ENCODE measurements at places on chromosomes 2 and 18. TPM values are rescaled to one million over a fixed set of nuclear protein-coding genes. Genes with fewer than 3 reads are reported as not detected.

Gene PROKR1
- total RNA-seq = not detected

Gene CGREF1
- not detected for total RNA-seq

- DNase-seq = no peak
Measured at GRCh38 chr18:23682472-23682871, 6.8 kb upstream of the LAMA3 start.

DNA sequence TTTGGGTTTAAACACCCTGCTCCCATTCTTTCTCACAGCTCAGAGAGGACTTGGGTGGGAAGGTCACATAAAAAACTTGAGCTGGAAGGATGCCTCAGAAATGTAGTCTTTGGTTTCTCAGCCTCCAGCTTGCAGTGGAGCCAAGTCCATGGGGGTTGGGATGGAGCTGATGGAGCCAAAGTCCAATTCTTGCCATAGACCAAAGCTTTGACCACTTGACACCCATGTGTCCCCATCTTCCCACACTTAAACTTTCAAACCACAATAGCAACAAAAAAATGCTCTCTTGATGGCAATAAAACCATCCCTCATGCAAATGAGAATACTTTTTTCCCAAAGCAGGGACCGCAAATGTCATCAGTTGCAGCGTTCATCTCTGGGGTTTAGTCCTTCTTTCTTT is 14.7 kb upstream of the DAW1 start:
- no peak for DNase-seq

- no peak for DNase-seq
Measured at GRCh38 chr2:105674859-105675541, 69.7 kb upstream of the NCK2 start.

DNA sequence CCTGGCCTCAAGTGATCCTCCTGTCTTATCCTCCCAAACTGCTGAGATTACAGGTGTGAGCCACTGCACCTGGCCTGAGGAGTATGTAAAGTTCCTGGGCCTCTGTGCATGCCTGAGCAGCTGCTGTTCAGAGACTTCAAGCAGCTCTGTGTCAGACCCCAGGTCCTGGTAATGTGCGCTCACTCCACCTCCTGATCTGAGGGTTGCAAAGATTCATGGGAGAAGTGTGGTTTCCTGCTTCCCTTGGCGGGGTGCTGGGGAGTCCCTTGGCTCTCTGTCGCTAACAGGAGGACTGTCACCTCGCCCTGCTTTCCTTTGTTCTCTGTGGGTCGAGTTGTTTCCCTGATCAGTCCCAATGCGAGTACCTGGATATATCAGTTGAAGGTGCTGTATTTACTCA is 8.6 kb upstream of the IL36A start:
- no peak for DNase-seq

DNA sequence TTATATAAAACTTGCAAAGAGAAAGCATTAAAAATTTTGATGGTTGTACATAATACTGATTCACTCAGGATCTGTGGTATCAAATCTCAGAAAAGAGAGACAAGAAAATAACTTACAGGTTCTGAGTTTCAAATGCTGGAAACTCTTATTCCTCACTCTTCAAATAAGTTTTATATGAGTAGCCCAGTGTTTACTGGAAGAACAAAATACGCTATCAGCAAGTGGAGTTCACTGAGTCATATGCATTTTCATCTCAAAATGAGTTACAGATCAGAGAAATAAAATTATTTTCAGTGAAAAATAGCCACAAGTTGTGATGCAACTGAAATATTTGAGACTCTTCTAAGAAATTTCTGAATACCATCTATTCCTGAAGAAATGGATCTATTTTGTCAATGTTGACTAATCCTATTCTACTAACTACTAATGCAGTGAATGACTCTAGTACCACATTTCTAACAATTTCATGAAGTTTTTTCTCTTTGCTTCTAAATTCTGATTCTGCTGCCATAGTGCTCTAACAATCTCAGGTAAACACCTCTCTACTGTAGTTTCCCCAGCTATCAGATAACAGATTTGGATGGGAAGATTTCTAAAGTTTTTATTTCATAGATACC is 391.7 kb downstream of the ZEB2 start:
- DNase-seq = no peak
